ENCODE measurements at places on chromosomes 11 and 22. TPM values are rescaled to one million over a fixed set of nuclear protein-coding genes. Genes with fewer than 3 reads are reported as not detected.
A peak's percentile ranks its signal among the peaks of the same experiment; 100 is the strongest.

Gene RFPL1
- not detected for total RNA-seq

Gene CCDC86
- 12.6 TPM for total RNA-seq

Gene HOATZ
- total RNA-seq = 15.0 TPM

Gene C22orf42
- total RNA-seq = not detected

Gene OR8D4
- not detected for total RNA-seq

Gene PGA5
- 0.32 TPM for total RNA-seq

- peaks cover 81% of the 10 kb centered on the region for H3K4me1 ChIP-seq
- H3K27me3 ChIP-seq = no peaks in the 10 kb centered on the region
- DNase-seq = no peak
- no peak overlapping the region for H3K4me3 ChIP-seq
These were observed 35.5 kb downstream of the RPL27A start for GRCh38 chr11:8717876-8718753.

- H3K27me3 ChIP-seq = no peaks in the 10 kb centered on the region
- no peak overlapping the region for H3K27ac ChIP-seq
- no peaks in the 10 kb centered on the region for H3K4me1 ChIP-seq
- H3K4me3 ChIP-seq = no peak overlapping the region
- no peak for DNase-seq
- no peaks in the 10 kb centered on the region for H3K36me3 ChIP-seq
These were observed 86.9 kb upstream of the ANO3 start for GRCh38 chr11:26245046-26245445.

DNA sequence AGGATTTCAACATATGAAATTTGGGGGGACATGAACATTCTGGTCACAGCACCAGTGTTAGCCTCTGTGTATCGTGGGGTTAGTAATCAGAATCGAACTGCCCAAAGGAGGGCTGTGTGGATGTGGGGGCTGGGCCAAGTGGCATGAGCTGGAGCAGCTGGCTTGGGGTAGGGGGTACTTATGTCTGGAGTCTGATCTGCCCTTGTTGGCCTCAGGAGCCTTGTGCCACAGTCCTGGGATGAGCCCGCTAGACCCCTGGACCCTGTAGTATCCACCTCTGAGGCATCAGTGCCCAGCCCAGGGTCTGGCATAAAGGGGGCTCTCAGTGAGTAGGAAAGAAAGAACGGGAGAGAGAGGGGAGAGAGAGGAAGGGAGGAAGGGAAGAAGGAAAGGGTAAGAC, 67.3 kb downstream of the LRRC32 start:
- no peak overlapping the region for H3K4me3 ChIP-seq
- no peaks in the 10 kb centered on the region for H3K36me3 ChIP-seq
- peak overlapping the region; percentile 64 for H3K27ac ChIP-seq
- H3K4me1 ChIP-seq = peaks cover 45% of the 10 kb centered on the region
- no peaks in the 10 kb centered on the region for H3K27me3 ChIP-seq

DNA sequence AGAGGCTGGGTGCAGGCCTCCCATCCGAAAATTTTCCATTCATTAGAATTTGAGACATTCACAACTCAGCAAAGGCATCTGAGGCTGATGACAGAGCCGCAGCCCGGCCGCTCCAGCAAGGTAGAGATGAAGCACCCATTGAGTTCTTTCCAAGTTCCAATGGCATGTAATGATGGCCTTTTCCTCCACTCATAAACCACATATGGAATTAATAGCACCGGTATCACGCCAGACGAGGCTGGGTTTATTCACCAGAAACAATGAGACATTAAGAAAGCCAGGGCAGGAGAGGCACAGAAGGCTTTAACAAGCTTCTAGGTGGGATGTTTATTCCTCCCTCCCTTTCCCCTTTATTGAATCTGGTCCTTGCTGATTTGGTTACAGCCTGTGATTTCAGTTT, 534.4 kb downstream of the MN1 start:
- no peak overlapping the region for H3K27ac ChIP-seq
- H3K36me3 ChIP-seq = no peaks in the 10 kb centered on the region
- H3K4me1 ChIP-seq = no peaks in the 10 kb centered on the region

GRCh38 chr11:111586388-111586831, 15.8 kb upstream of the SIK2 start:
- no peaks in the 10 kb centered on the region for H3K4me1 ChIP-seq
- H3K36me3 ChIP-seq = no peaks in the 10 kb centered on the region
- no peaks in the 10 kb centered on the region for H3K27me3 ChIP-seq
- no peak overlapping the region for H3K4me3 ChIP-seq

DNA sequence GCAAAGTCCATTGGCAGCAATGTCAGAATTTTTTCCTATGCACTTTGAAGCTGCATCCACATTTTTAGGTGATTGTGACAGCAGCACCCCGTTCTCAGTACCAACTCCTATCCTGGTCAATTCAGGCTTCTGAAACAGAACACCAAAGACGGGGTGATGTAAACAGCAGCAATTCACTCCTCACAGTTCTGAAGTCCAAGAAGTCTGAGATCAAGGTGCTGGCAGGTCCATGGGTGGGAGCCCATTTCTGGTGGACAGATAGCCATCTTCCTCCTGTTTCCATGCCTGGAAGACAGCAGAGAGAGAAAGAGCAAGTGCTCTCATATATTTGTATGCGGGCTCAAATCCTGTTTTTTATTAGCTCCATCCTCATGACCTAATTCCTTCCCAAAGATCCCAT, 471.2 kb downstream of the BRD1 start:
- H3K36me3 ChIP-seq = no peaks in the 10 kb centered on the region
- H3K27ac ChIP-seq = no peak overlapping the region
- H3K4me1 ChIP-seq = no peaks in the 10 kb centered on the region

GRCh38 chr11:71962428-71963038, 33.7 kb downstream of the RNF121 start:
- H3K27me3 ChIP-seq = no peaks in the 10 kb centered on the region
- no peak overlapping the region for H3K4me3 ChIP-seq
- peaks cover 37% of the 10 kb centered on the region for H3K36me3 ChIP-seq
- H3K4me1 ChIP-seq = no peaks in the 10 kb centered on the region
- no peak overlapping the region for H3K27ac ChIP-seq

- H3K4me3 ChIP-seq = no peak overlapping the region
- no peaks in the 10 kb centered on the region for H3K27me3 ChIP-seq
- H3K27ac ChIP-seq = no peak overlapping the region
- H3K4me1 ChIP-seq = peaks cover 4% of the 10 kb centered on the region
These were observed 13.5 kb downstream of the C11orf97 start for GRCh38 chr11:94525546-94526324.

GRCh38 chr11:42249956-42250355, 790.5 kb upstream of the LRRC4C start:
- no peak overlapping the region for H3K4me3 ChIP-seq
- no peak for DNase-seq
- H3K36me3 ChIP-seq = no peaks in the 10 kb centered on the region
- no peaks in the 10 kb centered on the region for H3K27me3 ChIP-seq

DNA sequence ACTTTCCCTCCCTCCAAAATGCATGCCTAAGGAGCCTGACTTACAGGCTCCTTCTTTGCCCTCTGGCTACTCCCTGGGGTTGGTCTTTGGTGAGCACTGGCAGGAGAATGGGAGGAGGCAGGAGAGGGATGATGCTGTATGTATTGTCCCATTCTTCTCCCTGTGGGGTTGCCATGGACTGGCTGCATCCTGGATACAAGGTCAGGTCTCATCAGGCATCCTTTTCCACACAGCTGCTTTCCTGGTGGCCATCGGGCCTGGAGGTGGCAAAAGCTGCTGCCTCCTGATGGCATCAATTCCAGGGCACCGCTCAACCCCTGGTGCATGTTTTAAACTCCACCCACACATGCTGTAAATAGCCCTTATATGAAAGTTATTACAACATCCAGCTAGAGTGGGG, 257.2 kb downstream of the ETS1 start:
- no peaks in the 10 kb centered on the region for H3K36me3 ChIP-seq
- no peak for DNase-seq
- H3K4me1 ChIP-seq = peaks cover 16% of the 10 kb centered on the region

DNA sequence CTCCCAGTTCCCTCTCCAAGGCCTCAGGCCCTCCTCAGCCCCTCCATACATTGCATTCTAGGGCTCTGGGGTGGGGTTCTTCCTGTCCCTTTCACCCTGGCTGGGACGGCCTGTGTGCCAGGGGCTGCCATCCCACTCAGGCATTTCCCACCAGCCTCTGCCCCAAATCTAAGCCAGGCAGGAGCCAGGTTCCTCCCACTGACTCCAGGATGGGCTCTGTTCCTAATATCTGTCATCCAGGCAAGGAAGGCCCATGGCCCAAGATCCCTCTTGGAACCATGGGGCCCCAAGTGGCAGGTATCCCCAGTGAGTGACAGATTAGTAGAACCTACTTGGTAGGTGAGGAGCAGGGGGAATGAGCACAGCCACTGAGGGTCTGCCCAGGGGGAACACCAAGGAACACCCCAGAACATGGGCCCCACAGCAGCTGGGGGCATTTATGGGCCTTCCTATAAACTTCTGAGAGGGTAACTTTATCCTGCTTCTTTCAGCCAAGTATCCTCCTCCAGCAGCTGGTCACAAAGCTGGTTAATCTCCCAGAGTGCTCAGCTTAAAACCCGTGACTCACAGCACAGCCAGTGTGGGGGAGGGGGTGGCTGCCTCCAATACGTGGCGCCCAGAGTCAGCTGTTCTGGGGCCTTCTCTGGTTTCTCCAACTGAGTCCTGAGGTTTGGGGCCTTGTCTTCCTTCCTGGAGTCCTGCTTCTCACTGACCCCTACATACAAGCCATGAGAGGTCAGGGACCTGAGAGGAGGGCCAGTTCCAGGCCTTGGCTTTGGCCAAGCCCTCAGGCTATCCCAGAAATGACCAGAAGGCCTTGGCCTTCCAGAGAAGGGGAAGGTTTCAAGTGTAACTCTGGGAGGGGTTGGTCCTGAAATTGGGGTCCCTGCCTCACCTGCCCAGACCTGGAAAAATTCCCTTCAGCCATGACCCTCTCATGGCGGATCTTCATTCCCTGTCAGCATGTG, 19.9 kb upstream of the MYOD1 start:
- no peak overlapping the region for H3K4me3 ChIP-seq
- DNase-seq = no peak
- peaks cover 32% of the 10 kb centered on the region for H3K27me3 ChIP-seq
- no peaks in the 10 kb centered on the region for H3K4me1 ChIP-seq

DNA sequence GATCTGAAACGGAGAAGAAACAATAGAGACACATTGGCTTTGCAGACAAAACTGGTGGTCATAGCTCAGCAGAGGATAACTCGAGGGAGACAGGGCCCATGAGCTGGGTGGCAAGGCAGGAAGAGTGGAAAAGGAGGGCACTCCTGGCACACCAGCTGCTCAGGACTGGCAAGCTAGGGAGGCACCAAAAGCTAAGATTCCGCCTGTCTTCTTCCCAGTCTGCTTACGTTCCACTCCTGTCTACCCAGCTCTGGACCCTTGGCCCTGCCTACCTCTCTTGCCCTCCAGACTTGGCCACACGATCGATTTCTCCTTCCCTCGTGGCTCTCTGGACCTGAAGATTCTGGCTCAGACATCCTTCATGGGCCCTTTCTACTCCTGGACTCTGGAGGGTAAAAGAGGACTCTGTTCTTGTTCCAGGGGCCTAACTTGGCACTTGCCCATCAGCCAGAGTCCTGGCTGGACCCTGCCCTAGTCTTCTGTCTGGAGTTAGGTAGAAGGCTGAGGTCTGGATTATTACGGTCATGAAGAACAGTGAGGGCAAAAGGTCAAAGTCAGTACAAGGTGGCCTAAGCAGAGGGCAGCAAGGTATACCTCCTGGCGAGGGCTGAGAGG, 115.2 kb upstream of the PITPNB start:
- peaks cover 6% of the 10 kb centered on the region for H3K36me3 ChIP-seq
- no peak overlapping the region for H3K4me3 ChIP-seq
- H3K27ac ChIP-seq = peak overlapping the region; percentile 78
- DNase-seq = no peak
- peaks cover 58% of the 10 kb centered on the region for H3K4me1 ChIP-seq
- H3K27me3 ChIP-seq = no peaks in the 10 kb centered on the region

DNA sequence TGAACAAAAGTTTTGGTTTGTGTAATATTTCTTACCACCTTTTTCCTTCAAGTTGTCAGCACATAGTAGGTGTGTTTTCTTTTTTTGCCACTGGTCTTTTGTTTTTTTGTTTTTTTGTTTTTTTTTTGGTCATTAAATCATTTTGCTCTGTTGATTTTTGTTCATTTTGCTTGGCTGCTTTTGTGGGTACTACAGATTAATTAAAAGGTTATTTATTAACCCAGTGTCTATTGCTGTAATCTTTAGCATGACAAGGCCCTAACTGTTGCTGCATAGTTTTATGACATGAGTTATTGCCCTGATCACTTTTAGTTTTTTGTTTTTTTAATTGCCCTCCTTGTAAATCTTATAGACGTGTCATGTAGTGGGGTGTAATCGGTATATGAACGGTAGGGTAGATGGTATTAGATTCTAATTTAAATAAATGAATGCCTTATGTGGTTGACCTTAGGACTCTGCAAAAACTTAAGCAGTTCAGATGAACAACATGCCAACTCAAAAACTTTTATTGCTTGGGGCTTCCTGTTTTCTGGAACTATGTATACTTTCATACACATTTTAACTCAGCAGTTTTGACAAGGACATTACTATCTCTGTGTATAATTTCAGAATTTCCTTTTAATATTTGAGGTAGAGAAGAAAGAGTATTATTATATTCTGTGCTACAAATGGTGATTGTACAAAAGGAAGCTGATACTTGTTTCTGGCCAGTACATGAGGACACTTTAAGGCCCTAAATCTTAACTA, 7.9 kb downstream of the EWSR1 start:
- H3K36me3 ChIP-seq = peaks cover 91% of the 10 kb centered on the region
- H3K4me3 ChIP-seq = no peak overlapping the region
- no peak for DNase-seq
- no peak overlapping the region for H3K27ac ChIP-seq
- H3K4me1 ChIP-seq = peaks cover 55% of the 10 kb centered on the region
- H3K27me3 ChIP-seq = no peaks in the 10 kb centered on the region

DNA sequence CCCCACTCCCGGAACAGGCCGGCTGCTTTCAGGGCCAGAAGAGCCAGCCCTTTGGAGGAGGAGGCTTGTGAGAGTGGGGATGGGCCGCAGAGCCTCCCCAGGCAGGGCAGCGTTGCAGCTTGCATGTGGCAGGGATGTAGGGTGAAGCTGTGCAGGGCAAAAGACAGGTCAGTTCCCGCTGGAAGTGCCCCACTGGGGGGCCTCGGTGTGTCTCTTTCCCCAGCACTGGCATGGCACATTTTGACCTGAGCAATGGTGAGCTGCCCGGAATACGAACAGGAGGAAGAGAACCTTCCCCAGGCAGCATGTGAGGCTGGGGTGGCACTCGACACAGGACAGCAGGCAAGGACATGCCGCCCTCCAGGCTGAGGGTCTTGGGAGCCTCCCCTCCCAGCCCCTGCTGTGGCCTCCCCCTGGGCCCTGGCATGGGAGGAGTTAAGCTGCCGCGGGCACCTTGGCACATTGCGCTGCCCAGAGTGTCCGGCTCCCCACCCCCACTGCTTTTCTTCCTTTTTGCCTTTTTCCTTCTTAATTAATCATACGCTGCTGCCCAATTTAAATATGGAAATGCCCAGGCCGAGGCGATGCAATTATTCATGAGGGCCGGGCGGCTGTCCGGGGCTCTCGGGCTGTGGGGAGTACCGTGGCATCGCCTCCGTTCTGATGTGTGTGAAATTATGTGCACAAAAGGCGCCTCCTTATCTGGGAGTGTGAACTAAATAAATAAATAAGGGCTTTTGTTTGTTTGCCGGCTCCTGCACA, 76.0 kb upstream of the WNT7B start:
- H3K27ac ChIP-seq = peak overlapping the region; percentile 98
- peak overlapping the region; percentile 87 for H3K4me3 ChIP-seq
- H3K4me1 ChIP-seq = peaks cover 86% of the 10 kb centered on the region
- peaks cover 6% of the 10 kb centered on the region for H3K36me3 ChIP-seq
- DNase-seq = peak; percentile 72
- H3K27me3 ChIP-seq = no peaks in the 10 kb centered on the region

- H3K27me3 ChIP-seq = no peaks in the 10 kb centered on the region
- no peak overlapping the region for H3K27ac ChIP-seq
- H3K36me3 ChIP-seq = peaks cover 10% of the 10 kb centered on the region
- no peak for DNase-seq
- H3K4me3 ChIP-seq = no peak overlapping the region
These were observed 1.8 kb upstream of the MCAT start for GRCh38 chr22:43144949-43145348.

GRCh38 chr11:86625981-86626380, 46.4 kb downstream of the ME3 start:
- no peaks in the 10 kb centered on the region for H3K4me1 ChIP-seq
- no peaks in the 10 kb centered on the region for H3K36me3 ChIP-seq
- H3K27ac ChIP-seq = no peak overlapping the region
- no peak for DNase-seq

All from lower lobe of right lung (tissue), 2 donors.